AG08396 (cell line): ENCODE measurements at places on chromosomes 5 and 9.

- no peak for DNase-seq
These were observed 48.2 kb upstream of the TLR4 start for GRCh38 chr9:117656002-117656401.

GRCh38 chr5:87674235-87674634, 261.5 kb upstream of the CCNH start:
- DNase-seq: no peak

- no peak for DNase-seq
These were observed 3.5 kb downstream of the FBXW11 start for GRCh38 chr5:172002840-172003512.

GRCh38 chr5:138716456-138716924, 36.7 kb upstream of the CTNNA1 start:
- DNase-seq: no peak

DNA sequence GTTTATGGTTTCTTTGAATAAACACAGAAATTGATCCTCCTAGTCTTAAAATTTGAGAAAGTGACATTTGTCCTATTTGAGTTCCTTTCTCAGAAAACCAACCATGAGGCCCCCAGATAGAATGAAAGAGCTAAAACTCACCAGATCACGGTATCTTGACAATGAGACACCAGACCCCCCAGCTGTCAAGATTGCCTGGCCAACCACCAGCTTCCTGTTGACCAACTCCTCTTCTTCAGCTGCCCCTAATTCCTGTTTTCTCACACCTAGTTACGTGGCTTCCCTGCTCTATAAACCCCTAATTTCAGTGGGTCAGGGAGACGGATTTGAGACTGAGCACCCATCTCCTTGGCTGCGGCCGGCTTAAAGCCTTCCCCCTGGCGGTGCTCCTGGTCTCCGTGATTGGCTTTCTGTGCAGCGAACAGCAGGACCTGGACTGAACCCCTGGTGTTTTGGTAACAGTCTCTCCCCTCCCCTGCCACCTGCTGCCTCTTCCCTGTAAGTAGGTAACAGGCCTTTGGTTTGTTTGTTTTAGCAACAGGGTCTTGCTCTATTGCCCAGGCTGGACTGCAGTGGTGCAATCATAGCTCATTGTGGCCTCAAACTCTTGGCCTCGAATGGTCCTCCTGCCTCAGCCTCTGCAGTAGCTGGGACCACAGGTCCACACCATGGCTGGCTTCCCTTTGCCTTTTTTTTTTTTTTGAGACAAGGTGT, 4.8 kb upstream of the ENTPD2 start:
- DNase-seq: no peak

- DNase-seq: peak; percentile 49
These were observed 89.0 kb downstream of the ARSB start for GRCh38 chr5:78896132-78896531.

DNA sequence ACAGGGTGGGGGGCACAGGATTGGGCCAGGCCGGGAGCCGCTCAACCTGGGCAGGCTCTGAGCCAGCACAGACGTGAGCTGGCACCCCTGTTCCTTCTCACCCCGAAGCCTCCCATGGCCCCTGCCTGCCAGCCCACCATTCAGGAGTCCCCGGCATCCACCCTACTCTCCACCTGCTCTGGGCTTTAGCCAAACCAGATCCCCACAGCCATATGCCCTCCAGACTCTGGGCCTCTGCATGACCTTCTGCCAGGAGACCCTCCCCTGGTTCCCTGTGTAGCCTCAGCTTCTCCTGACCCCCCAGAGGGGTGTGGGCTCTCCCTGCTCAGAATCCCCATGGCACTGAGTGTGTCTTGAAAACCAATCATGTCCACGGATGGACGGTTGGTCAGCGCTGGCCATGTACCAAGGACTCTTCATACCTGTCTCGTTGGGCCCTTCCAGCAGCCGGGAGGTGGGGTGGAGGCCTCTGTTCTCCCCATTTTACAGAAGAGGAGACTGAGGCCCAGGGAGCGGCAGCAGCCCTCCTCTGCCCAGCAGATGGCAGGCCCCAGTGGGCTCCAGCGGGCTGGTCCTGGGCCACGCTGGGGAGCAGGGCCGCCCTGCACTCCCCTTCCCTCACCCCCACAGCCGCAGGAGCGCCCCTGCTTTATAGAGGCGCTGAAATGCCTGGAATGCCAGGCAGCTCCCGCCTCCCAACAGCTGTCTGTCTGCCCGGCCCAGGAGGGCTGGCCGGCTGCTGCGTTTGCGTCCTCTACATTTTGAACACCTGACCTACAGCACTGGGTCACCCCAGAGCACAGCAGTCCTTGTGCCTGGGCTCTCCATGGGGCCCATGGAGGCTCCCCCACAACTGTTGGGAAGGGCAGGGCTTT, 3.5 kb upstream of the MYMK start:
- no peak for DNase-seq

DNA sequence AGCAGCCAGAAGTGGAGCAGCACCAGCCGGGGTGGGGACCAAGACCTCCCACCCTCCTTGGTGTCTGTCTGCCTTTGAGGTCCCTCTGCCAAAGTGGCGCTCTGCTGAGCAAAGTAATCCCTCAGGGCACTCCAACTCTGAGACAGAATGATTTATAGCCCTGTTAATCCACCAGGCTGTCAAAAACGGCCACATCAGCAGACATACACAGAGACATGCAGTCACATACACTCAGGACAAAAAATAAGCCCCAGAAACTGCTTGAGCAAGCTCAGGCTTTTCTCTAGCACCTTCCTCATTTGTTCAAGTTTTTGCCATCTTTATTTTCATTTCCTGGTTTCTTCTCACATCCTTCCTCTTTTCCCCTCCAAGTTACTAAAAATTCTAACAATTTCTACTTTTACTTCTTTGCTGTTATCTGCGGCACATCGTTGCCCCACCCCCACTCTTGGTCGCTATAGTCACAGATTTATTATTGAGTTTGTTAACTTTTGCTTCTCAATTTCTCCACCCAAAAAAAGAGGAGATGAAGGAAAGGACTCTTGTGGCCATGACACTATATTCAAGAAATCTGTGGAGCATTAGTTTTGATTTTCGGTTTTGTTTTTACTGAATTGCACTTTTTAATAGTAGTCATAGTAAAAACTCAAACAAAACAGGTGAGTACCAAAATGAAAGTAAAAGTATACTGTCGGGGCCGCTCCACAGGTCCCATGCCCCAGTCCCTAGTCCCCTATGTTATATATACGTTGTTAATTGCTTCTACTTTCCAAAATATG, 17.4 kb upstream of the ADRB2 start:
- no peak for DNase-seq

GRCh38 chr5:3432135-3432534, 163.5 kb upstream of the IRX1 start:
- DNase-seq: no peak

DNA sequence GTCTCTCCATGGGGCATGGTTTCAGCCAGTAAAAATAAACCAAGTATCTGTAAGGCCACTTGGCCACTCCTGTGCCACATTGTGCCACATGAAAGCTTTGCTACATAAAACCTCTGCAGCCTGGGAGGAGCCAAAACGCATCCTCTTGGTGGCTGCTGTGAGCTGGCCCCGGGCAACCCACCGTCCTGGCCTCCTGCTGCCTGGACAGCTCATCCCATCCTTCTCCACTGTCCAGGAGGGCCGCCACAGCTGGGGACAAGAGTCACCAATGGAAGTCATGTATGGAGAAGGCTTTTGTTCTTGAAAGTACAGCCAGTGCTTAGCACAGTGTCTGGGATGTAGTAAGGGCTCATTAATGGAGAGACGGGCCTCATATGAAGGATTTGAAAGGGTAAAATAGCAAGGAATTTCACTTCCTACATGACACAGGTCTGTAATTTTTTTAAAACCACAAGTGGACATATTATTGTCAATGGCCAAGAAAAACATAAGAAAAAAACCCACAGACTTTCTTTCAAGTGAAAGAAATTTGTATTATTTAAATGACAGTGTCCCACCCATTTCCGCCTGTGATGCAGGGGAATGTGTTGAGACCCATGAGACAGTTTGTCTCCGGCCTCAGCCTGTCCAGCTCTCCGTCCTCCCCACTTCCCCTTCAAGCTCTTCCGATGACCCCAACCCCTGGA, 6.6 kb downstream of the PTGES start:
- no peak for DNase-seq

DNA sequence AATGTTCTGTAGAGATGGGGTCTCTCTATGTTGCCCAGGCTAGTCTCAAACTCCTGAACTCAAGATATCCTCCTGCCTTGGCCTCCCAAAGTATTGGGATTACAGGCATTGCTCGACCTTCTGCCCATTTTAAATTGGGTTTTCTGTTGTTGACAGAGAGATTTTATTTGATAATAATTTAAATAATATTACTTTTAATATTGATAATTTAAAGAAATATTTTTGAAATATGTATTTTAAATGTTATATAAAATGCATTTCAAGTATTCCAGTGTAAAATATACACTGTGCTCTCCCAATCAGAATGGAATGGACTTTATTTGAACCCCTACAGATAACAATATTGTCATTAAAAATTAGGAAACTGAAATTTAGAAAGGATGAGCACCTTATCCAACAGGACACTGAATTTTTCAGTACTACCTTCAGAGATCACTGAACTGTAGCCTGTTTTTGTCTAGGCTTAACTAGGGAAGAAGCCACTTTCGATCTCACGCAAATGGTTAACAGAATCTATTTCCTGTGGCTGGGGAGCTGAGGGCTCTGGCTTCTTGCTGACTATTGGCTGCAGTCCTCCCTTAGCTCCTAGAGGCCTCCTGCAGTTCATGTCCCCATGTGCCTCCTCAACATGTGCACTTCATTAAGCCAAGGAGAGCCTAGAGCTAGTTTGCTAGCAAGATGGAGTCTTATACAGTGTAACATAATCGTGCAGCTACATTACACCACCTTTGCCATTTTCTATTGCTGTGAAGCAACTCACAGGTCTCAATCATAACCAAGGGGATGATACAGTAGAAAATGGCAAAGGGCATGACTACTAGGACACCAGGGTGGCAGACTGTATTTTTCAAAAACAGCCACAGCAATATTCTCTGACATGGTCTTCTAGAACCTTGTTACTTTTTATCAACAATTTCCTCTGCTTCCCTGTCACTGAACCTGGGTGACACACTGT, 150.0 kb downstream of the CDC42SE2 start:
- no peak for DNase-seq

GRCh38 chr5:140153255-140153654, 21.7 kb upstream of the CYSTM1 start:
- no peak for DNase-seq

- no peak for DNase-seq
These were observed 237.4 kb downstream of the NR2F1-AS1 start for GRCh38 chr5:93343570-93343969.

GRCh38 chr5:149220750-149221149, 50.9 kb upstream of the AFAP1L1 start:
- DNase-seq: no peak

GRCh38 chr9:110579034-110579861, at the start of gene SVEP1:
Gene SVEP1 (minus strand): TSS chr9:110579741. CDS start chr9:110579543, 198 bp downstream.
- peak; percentile 53 for DNase-seq

DNA sequence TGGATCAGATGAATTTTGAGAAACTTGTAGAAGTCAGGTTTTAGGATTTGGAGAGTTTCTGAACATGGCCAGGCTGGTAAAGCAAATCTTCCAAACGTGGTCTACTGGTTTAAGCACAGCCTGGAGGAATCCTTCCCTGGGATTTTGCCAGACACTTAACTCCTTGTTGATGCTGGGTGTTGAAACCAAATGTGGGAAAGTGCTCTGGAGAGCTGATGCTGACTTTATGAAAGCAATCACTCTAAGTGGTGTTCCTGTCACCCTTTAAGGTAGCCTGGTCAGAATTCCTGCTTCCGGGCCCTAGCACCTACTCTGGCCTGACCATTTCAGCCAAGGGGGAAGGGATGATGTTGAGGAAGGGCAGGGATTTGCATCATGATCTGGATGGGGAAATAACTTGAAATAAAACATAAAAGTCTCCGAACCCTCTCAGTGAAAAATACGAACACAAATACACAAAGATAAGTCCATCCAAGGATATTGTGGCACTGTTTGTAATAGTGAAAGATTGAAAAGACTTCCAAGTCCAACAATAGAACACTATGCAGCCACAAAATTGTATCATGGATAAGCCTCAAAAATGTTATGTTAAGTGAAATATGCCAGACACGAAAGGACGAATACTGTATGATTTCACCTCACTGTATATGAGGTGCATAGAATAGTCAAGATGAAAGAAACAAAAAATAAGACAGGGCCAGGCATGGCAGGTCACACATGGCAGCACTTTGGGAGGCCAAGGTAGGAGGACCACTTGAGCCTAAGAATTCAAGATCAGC, 57.7 kb downstream of the PDE6A start:
- no peak for DNase-seq

DNA sequence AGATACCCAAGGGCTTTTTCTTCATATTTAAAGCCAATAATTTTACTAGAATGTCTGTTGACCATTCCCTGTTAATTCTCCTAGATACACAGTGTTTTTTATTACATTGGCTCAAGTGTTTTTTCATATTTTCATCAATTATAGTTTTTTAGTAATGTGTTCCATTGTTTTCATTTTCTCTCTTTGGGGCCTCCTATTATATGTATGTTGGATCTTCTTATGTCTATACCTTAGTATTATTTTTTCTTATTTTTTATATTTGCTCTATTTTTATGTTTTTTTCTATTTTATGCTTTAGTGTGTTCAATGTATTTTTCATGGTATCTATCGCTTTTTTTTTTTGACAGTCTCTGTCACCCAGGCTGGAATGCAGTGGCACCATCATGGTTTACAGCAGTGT, 7.5 kb downstream of the KIAA1958 start:
- DNase-seq: no peak

DNA sequence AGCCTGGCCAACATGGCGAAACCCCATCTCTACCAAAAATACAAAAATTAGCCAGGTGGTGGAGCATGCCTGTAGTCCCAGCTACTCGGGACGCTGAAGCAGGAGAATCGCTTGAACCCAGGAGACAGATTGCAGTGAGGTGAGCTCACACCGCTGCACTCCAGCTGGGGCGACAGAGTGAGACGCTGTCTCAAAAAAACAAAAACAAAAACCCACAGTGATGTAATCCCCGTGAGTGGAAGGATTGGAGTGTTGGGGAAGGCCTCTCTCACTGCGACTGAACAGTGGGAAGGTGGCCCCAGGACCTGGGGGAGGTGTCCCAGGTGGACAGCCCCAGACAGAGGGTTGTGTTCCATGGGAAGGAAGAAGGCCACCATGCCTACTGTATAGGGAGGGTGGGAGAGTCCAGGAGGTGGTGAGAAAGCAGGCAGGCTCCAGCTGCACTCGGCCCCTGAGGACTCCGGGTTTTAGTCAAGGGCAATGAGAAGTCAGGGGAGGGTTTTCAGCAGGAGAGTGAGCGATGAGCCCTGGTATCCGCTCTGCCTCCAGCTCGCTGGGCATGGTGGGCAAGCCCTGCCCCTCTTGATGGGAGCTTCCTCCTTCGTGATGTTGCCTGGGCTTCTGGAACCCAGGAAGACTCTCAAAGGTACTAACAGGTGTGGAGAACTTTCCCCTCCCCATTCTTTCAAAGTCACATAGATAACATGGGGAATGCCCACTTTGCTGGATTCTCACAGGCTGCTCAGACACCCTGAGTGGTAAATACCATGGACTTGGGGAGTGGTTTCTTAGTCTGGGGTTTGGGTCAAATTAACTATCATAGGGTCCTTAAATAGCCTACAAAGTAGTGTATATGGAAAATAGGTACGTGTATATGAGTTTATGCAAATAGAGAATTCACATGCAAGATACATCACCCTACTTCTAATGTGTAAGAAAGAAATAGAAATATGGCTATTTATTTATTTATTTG, 74.7 kb downstream of the PPARGC1B start:
- DNase-seq: no peak
